ENCODE measurements at places on chromosomes 5 and 9.

- no peak for DNase-seq
Measured at GRCh38 chr9:15101095-15101494, 190.9 kb upstream of the FREM1 start.

GRCh38 chr5:157918811-157919742 is 60.1 kb upstream of the CLINT1 start:
- no peak for DNase-seq

- no peak for DNase-seq
Measured at GRCh38 chr5:160450164-160450932, 28.7 kb downstream of the PTTG1 start.

GRCh38 chr9:111598733-111599091 is 735 bp downstream of the PTGR1 start:
- peak; percentile 79 for DNase-seq

- no peak for DNase-seq
Measured at GRCh38 chr5:56659971-56660370, 155.4 kb upstream of the MAP3K1 start.

- no peak for DNase-seq
Measured at GRCh38 chr5:80686757-80687156, 32.0 kb upstream of the DHFR start.

- DNase-seq: no peak
Measured at GRCh38 chr5:114419959-114420358, 58.1 kb downstream of the KCNN2 start.

GRCh38 chr5:172556262-172556661 is 84.8 kb upstream of the NEURL1B start:
- DNase-seq: no peak

GRCh38 chr9:89523948-89524347 is 26.0 kb upstream of the SEMA4D start:
- no peak for DNase-seq

- DNase-seq: no peak
Measured at GRCh38 chr9:134210511-134210907, 46.1 kb upstream of the RNU6ATAC start.

DNA sequence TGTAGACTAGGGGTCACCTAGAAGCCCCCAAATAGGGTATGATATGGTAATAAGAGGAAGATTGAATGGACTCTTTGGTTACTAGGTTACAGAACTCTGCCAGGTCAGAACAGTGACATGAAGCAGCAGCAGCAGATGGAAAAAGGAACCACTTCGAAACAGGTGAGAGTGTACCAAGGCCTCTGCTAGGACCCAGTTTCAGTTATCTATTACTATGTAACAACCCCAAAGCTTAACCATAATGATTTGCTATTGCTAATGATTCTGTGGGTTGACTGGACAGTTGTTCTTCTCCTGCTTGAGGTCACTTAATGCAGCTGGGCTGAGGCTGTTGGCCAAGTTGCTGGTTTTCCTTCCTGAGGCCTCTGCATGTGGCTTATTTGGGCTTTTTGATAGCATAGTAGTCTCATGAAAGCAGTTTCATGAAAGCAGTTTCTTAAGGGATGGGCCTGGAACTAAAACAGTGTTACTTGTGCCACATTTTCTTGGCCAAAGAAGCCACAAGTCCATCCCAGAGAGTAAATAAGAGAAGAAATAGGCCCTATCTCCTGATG is 17.6 kb downstream of the C9orf43 start:
- no peak for DNase-seq

- no peak for DNase-seq
Measured at GRCh38 chr9:75664597-75664996, 225.9 kb upstream of the PCSK5 start.

DNA sequence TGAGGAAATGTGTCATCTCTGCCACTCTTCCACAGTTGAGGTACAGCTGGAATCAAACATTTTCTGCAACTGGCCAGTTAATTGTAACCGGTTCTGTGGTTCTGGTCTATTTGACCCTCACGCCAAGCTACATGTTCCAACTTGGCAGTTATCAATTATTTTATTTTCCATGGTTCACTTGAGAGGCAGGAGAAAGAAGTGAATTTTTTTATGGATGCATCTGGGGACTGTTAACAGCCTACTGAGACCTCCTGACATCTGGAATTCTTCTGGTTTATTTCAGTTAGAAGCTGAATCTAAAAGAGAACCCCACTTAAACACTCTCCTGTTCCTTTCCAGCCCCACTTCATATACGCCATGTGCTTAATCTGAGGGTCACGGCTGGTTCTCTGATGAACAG is 372.3 kb downstream of the DNAH5 start:
- DNase-seq: no peak

- no peak for DNase-seq
Measured at GRCh38 chr5:40680741-40681362, 1.1 kb downstream of the PTGER4 start.

DNA sequence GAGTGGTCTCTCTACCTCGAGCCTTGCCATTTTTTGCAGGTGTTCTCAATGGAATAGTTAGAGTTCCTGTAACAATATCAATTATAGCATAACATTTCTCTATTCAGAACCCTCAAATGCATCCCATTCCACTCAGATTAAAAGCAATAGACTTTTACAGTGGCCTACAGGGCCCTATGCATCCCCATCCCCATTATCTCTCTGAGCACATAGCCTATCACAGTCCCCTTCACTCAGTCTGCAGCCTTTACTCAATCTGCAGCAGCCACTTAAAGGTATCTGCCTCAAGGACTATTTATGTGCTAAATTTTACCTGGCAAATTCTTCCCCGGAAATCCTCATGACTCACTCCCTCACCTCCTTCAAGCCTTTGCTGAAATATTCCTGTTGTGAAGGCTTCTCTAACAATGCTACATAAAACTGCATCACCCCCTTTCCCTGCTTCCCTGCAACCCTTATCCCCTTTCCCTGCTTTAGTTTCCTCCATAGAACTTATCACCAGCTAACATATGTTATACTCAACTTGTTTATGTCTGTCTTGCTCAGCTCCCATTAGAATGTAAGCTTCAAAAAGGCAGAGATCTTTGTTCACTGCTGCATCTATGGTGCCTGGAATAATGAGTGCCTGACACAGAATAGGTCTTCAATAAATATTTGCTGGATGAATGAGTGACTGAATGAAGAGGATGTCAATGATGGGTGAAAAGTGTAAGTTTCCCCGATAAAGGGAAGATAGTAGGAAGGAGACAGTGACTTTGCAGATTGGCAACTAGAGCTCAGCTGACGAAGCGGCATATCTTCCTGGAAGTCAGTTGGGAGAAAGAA is 54.1 kb upstream of the ZNF366 start:
- no peak for DNase-seq

- no peak for DNase-seq
Measured at GRCh38 chr9:112503170-112503569, 16.5 kb downstream of the KIAA1958 start.

DNA sequence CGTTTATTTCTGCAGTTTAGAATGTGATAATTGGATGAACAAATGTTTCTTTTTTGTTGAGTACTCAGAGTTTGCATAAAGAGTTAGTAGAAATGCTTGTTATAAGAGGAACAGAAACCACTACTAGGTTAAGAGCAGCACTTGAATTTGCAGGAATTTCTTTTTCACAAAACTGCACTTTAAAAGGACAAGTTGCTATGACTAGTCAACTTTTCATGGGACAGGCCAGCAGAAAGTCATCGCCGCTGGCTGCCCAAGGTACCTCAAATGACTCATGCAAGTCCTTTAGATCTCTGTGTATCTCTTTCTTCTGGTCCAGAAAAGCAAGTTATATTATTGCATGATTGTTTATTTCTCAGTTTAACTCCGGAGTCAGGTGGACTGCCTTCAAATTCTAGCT is 97.3 kb upstream of the HMHB1 start:
- no peak for DNase-seq

- DNase-seq: peak; percentile 70
Measured at GRCh38 chr9:133460405-133461175, 812 bp downstream of the CACFD1 start.

DNA sequence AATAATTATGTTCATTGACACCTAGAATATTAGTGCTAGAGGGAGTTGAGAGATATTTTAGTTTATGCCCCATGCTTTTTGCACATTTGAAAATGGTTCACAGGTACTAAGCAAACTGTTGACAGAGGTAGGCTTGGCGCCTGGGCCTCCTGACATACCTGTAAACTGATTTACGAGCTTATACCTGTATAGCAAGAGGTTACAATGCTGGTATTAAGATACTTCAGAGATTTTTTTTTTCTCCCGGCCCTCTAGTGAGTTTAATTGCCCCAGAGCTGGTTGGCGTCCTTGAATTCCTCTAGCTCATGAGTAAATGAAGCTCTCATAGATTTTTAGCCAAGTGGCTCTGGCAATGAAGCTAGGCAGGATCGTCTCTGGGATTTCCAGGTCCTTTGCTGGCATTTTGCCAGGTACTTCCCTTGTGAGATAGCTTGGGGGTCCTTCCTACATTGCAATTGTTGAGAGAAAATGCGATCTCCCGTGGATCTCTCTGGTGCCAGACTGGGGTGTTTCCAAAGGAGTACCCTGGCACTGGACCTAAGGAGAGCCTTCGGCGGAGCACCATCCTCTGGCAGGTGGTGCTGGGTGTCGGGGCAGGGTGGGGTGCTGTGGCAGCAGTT is 9.0 kb downstream of the SLC36A1 start:
- no peak for DNase-seq

- DNase-seq: peak; percentile 26
Measured at GRCh38 chr9:127769929-127770582, 8.4 kb downstream of the SH2D3C start.

DNA sequence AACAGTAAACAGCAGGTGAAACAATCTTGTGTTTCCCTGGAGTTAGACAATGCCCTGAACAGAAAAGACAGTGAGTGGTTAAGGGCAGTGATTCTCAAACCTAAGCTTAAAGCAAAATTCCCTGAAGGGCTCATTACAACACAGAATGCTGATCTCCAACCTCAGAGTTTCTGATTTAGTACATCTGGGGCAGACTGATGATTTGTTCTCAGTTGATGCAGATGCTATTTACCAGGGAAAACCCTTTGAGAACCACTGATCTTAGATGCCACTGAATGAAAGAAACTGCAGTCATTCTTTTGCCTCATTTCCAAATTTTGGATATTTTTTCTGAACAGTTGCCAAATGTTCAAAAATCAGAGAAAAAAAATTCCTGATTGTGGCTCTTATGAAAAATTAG is 18.7 kb upstream of the ADAM19 start:
- no peak for DNase-seq

DNA sequence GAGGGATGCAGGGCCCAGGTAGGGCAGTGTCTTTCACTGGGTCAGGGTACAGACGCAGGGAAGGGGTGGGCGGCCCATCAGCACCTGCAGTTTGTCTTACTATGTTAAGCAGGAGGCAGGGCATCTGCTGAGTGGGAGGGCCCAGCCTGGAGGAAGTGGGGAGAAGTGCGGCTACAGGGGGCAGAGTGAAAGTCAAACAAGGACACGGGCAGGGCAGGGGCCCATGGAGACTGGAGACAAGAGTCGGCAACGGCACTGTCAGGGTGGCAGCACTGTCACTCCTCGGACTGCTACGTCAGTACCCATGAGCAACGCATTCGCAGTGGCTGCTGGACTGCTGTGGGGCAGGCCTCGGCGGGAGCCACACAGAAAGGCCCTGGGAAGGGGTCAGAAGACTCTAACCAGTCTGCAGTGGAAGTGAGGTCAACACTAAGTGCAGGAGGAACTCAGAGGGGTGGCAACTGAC is 19.7 kb downstream of the CAMSAP1 start:
- DNase-seq: no peak

DNA sequence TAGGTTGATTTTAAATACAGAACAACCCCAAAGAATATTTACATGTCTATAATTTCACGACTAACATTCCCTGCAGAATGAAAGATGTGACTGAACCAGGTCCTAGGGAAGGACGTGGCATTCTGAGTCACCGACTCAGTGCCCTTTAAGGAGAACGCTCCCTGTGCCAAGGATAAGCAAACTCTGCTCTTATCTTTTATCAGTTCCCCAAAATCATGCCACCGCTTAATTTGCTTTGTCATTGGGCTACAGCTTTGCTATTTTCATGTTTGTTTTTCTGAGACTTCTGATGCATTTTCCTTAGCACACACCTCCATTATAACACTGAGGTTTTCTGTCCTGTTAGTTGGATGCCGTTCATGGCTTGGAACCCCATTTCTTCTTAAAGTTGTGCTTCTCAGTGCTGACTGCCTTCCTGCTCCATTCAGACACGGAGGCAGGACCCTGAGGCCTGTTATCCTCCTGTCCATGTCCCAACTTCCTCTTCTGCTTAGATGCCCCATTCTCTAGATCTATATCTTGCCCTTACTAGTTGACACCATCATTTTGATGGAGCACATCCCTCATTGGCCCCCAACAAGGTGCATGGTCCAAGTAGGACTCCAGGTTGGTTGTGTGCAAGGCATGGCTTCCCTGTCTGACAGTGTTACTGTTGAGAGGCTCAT is 11.2 kb upstream of the SEMA4D start:
- no peak for DNase-seq
